ENCODE measurements at places on chromosomes 13 and 19.

DNA sequence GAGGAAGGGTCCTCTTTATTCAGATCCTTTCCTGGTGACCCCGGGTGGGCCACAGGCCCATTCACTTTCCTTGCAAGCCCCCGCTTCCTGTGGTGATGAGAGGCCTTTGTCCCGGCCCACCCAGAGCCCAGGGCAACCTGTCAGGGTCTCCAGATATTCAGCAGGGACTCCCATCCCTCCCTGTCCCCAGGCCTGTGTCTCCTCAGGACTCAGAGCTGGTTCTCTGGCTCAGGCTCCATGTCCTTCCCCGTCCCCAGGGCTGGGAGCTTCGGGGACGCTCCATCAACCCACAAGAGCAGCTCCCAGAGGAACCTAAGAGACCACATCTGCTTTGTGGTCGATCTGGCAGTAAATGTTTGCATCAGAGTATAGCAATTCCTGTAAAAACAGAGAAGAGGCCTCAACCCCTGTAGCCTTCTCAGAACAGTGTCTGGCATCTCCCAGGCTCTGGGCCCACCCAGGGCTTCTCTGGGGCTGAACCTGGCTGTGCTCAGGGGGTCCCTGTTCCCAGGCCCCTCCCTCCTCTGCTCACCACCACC, 7.8 kb downstream of the CEACAM4 start:
- no peak for DNase-seq

DNA sequence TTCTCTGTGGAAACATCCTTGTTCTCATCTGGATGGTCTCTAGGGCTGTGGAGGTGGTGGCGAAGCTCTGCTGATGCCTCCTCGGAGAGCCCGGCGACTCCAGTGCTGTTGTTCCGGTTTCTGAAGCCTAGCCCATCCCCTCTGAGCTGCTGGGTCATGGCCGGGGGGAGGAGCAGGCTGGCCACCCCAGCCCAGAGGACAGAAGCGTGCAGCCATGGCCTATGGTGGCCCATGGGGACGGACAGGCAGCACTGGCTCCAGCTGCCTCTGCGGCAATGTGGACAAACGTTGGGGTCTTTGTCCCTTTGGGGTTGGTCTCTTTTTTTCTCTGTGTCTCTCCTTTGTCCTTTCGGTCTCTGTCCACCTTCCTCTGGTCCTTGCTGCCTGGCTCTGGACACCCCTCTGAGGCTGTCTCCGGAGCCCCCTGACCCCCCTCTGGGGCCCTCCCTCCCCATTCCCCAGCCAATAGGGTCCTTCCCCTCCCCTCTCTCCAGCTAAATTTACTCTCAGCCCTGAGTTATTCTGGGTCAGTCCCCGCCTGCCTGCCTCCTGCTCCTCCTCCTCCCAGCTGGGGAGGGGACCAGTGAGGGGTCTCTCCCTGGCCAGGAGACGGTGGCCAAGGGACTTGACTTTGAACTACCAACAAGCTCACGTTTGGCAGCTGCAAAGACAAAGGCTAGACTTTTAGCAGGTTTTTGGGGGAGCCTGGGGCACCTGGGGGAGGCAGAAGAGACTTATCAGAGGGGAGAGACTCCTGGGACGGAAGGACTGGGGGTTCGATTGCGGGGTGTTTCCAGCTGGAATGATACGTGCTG, at the start of gene HRC:
Gene HRC, minus strand, starts transcription at position 392 of the 815 bp plus-strand sequence. Its CDS starts 159 bp downstream, at position 233.
- no peak for DNase-seq

GRCh38 chr13:61156753-61157152, 258.9 kb downstream of the PCDH20 start:
- no peak for DNase-seq

DNA sequence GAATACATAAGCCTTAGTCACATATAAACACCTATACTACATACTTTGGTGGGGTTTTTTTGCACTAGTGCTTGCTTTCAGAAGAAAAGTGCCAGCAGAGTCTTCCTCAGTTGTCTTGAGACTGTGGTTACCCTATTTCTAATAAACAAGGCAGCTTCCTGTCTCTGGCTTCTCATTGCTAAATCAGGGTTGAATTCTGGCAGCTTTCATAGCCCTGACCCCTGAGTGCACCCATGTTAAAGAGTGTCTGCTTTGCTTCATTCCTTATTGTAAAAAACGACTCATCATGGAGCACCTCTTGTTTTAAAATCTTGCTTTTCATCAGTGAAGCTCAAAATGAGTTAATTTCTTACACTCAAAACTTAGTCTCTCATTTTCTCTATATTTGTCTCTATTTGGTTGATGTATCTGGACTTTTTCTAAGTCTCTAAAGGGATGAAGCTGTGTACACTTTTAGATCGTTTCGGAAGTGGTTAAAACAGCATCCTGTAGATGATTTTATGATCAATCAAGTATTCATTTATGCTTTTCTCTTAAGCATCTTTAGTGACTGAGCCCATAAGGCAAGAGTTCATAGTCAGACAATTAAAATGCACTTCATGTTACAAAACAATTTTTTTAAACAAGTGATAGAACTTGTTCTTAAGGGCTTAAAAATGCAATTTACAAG, 72.1 kb downstream of the KLF12 start:
- DNase-seq, result peak; percentile 19

GRCh38 chr13:41500511-41500910, 43.2 kb downstream of the RGCC start:
- no peak for DNase-seq

- DNase-seq, result no peak
Observed at GRCh38 chr19:51668216-51668615, 21.6 kb upstream of the SIGLEC14 start.

DNA sequence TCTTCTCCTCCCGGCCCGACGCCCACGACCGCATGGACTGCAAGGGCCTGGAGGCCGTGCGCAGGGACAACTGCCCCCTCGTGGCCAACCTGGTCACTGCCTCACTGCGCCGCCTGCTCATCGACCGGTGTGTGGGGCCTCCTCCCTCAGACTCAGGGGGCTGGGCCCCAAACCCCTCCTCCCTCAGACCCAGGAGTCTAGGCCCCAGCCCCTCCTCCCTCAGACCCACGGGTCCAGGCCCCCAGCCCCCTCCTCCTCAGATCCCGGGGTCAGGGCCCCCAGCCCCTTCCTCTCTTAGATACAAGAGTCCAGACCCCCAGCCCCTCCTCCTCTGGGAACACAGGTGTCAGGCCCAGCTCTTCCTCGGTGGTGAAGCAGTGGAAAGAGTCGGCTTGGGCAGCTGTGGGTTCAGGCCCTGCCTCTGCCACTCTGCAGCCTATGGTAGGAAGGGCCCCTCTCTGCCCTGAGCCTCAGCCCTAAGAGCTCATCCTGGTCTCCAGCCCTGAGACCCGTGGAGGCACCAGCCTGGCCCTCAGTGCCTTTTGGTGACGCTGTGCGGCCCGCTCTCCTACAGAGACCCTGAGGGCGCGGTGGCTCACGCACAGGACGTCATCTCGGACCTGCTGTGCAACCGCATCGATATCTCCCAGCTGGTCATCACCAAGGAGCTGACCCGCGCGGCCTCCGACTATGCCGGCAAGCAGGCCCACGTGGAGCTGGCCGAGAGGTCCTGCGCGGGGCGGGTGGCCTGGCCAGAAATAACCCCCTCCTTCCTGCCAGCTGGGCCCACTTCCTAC, 3.7 kb upstream of the SPIB start:
- DNase-seq, result peak; percentile 93

DNA sequence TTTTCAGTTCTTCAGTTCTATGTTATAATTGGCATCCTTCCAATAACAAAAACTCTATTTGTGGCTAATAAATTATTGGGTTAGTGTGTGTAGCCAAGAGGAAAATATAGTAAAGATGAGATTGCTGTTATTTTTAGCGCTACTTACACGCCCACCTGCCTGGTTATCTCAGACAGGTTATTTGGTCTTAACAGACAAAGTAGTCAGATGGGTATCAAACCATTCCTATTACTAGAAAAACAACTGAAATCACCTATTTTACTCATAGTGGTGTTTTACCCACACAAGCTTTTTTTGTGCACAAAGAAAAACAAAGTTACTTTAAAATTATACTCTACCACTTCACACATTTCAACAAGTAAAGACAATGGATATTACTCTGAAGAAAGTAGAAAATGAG, 151.2 kb downstream of the TBC1D4 start:
- no peak for DNase-seq

- DNase-seq, result no peak
Observed at GRCh38 chr13:52447815-52448552, 2.5 kb downstream of the VPS36 start.

- no peak for DNase-seq
Observed at GRCh38 chr19:43643326-43643725, 3.7 kb upstream of the CADM4 start.

DNA sequence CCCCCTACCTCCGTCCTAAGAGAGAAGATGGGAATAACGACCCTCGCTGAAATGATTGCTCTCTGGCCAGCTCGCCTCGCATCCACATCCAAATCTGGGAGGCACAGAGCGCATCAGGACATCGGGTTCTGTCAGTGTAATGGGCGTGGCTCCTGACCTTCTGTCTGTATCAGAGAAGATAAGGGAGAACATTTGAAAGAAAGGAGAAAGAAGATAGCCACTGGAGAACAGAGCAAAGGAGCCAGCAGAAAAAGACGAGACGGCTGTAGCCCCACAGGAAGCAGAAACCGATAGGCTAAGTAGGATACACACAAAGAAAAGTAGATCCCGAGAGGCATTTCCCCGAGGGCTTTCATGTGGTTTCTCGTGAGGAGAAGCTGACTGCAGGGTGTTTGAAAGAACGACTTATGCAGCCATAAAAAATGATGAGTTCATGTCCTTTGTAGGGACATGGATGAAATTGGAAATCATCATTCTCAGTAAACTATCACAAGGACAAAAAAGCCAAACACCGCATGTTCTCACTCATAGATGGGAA, 14.0 kb upstream of the GJB2 start:
- DNase-seq, result no peak

Data from GM13977 (cell line).